Transverse colon (tissue), 4 donors: ENCODE measurements at places on chromosomes 6 and 20. TPM values are rescaled to one million over a fixed set of nuclear protein-coding genes. Genes with fewer than 3 reads are reported as not detected.

DNA sequence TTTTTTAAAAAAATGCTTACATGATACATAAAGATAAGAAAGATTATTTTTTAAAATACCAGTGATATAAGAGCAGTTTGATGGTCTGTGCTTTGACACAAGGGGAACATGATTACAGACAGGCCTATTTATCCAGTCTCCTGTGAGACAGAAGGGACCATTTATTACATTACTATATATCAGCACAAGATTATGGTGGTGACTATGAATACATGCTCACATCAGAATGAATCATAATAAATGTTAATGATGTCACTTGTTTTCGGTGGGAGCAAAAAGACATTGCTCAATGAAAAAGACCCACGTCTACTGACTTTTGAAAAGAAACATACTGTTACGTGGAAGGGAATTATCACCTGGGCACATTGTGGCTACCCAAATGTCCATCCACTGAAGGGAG is 455.1 kb downstream of the CDC5L start:
- no peak for DNase-seq

The KCNQ2 gene
- total RNA-seq = not detected

GRCh38 chr6:13576017-13576416 is 1.6 kb downstream of the SIRT5 start:
- DNase-seq = no peak

The PPP1R16B gene
- total RNA-seq = 3.8 TPM

The BTN1A1 gene
- total RNA-seq = not detected

DNA sequence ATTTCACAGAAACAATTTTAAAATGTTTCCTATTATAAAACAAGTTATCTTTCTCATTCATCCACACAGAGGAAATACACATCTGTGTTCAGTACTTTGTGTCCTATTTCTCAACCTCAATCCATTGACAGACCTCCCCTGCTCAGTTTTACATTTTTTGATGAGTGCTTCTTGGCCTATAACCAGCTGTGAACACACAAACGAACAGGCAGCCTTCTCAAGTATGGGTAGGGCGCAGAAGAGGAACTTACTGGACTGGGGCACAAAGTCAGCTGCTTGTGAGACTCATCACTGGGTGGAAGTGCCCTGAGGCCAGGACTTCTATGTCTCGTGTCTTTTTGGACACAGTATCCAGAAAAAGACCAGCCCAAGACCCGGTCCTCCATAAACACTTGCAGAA is 2.8 kb downstream of the RPS6KA2 start:
- DNase-seq = no peak

- DNase-seq = no peak
Measured at GRCh38 chr6:167236239-167236571, 54.9 kb upstream of the UNC93A start.

- no peak for DNase-seq
Measured at GRCh38 chr6:1079525-1079924, 232.4 kb upstream of the FOXQ1 start.

DNA sequence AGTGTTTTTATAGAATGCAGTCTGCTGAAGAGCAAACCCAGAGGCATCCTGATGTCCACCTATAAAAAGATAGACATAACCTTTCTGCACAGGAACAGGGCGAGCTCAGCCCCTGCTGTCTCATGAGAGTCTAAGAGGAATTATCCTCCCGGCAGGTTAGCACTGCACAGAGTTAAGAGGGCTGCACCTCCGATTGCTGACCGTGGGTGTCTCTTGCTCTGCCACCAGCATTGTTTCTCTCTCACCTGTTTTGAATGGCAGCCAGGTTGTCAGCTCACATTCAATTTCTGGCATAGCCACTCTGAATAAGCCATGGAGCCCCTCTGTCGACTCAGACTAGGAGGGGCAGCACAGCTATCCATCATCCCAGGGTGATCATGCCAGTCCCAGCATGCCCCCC is 211.2 kb downstream of the PHACTR1 start:
- no peak for DNase-seq

The GHRH gene
- total RNA-seq = not detected

- DNase-seq = no peak
Measured at GRCh38 chr6:135012349-135012748, 42.3 kb downstream of the HBS1L start.

GRCh38 chr6:135251498-135252441 is 70.7 kb downstream of the MYB start:
- peak; percentile 74 for DNase-seq

The CLPSL2 gene
- total RNA-seq = not detected

GRCh38 chr6:70839286-70840266 is 117.3 kb downstream of the B3GAT2 start:
- DNase-seq = no peak

The UBD gene
- total RNA-seq = 8.4 TPM

DNA sequence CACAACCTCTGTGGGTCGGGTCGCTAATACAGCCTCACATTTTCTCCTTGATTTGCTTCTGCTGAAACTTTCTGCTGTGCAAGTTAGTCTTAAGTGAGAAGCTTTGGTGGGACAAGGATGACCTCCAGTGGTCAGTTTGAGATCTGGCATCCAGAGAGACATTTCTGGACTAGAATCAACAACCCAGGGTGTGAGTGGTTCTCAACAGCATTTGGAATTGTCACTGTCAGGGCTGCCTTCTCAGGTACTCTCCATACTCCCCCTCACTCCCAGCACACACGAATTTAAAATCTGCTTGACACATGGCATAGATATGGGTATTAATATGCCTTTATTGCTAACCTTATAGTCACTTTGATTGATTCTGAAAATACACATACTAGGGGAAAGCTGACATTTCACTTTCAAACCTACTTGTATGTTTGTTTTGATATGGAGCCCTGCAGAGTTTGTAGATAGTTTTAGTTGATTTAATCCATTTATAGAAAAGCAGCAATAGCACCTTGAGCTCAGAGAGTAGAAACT is 13.2 kb downstream of the OTOR start:
- peak; percentile 36 for DNase-seq

The PXDC1 gene
- 85.4 TPM for total RNA-seq

DNA sequence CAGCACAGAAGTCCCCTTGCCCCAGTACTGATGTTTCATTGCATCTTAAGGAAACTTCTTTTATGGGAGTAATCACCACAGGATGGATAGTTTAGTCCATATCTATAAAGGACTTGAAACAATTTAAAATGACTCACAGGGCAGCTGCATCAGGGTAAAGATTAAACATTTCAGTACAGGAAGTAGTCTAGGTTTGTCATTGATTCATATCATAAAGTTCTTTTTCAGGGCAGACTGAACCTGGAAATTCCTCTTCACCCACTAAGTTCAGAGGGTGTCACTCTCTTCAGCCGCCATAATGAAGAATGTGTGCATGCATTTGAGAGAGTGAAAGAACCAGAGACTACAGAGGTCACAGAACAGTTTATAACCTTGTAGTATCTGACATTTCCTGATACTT is 296.3 kb upstream of the JAG1 start:
- DNase-seq = no peak

DNA sequence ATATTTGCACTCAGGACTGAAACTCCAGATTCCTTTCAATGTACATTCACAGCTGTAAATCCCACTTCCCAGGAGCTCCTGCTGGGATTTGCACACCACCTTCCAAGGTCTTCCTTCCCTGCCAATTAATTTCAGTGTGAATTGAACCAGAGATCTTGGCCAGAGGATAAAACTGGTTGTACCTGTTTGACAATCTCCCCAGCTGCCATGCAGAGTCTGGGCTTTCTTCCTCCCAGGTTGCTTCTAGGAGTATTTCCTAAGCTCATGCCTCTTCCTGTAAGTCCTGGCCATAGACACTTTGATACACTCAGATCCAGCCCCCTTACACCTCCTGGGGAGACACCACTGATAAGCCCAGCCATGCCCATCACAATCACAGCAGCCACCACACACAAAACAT is 15.6 kb downstream of the MAFB start:
- no peak for DNase-seq

- no peak for DNase-seq
Measured at GRCh38 chr6:15588971-15589634, 73.7 kb downstream of the DTNBP1 start.

DNA sequence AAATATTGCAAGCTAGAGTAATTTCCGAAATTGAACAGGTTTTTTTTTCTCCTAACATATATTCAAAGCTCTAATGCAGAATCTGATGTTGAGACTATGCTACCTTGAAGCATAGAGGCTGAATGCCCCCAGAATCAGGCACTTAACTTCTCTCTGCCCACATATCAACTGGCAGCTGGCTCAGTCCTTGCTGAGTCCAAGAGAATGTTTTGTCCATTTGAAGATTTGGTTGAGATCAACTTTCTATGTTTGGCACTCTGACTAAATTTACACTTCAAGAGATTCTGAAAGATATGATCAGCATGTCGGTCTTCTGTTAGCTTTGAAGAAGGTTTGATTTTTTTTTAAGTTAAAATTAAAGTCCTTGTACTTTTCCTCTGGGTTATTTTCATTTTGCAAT is 1298.1 kb downstream of the EPHA7 start:
- no peak for DNase-seq

- no peak for DNase-seq
Measured at GRCh38 chr6:119764927-119765681, 415.5 kb upstream of the MAN1A1 start.

The HLA-DRA gene
- 202 TPM for total RNA-seq

GRCh38 chr6:152271776-152272464 is 365.2 kb downstream of the SYNE1 start:
- peak; percentile 21 for DNase-seq

DNA sequence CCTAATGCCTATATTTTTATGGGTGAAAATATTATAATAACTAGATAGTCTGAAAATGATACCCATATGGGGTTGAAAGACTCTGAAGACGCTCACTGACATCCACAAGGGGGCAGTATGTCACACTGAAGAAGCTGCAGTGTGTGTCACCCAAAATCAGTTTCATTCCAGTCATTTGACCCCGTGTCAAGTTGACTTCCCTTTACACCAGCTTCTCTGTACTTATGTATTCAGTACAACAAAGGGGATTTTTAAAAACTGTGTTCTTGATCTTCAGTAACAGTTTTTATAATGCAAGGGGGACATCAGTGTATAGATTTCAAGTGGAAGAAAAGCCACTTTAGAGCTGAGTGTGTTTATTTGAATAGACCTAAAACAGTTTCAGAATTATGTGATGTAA is 19.3 kb downstream of the FAXC start:
- peak; percentile 57 for DNase-seq

The C20orf141 gene
- total RNA-seq = not detected

DNA sequence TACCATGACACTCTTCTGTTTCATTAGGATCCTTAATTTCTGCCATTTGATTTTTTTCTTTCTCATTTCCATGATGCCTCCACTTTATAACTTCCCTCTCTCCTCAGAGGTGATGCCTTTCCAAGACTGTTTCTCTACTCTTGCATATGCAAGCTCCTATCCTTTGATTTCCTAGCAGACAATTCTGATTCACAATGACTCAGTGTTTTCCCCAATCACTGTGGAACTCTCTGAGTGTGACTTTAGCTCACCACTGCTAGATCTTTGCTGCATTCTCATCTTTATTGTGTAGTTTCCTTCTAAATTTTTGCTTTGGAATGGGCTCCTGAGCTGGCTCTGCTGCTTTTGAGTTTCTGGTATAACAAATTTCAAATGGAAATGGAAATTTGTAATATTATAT is 184.9 kb downstream of the TINAG start:
- DNase-seq = no peak

DNA sequence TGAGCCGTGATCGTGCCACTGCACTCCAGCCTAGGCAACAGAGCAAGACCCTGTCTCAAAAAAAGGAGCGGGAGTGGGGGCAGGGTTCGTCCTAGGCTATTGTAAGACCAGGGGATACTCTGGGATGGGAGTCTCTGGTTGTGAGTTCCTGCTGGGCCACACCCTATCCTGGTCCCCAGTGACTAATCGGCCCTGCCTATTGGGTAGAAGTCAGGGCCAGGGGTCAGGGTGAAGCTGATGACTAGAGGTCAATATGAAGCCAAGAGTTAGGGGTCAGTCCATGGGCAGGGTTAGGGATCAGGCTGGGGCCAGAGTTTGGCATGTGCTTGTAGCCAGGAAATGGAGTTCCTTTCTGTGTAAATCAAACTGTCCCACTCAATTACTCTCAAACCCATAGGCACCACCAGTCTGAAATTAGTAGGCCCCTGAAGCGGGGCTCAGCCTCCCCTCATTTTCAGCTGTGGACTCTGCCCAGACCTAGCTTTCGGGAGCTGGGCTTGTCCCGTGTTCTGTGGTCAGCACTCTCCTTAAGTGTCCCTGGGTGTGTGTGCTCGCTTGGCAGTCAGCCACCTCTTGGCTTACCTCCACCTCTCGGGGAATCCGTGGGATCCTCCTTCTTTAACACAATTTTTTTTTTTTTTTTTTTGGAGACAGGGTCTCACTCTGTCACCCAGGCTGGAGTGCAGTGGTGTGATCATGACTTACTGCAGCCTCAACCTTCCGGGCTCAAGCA is 1.8 kb downstream of the HSPA12B start:
- DNase-seq = peak; percentile 46

The SPDEF gene
- total RNA-seq = 28.3 TPM

DNA sequence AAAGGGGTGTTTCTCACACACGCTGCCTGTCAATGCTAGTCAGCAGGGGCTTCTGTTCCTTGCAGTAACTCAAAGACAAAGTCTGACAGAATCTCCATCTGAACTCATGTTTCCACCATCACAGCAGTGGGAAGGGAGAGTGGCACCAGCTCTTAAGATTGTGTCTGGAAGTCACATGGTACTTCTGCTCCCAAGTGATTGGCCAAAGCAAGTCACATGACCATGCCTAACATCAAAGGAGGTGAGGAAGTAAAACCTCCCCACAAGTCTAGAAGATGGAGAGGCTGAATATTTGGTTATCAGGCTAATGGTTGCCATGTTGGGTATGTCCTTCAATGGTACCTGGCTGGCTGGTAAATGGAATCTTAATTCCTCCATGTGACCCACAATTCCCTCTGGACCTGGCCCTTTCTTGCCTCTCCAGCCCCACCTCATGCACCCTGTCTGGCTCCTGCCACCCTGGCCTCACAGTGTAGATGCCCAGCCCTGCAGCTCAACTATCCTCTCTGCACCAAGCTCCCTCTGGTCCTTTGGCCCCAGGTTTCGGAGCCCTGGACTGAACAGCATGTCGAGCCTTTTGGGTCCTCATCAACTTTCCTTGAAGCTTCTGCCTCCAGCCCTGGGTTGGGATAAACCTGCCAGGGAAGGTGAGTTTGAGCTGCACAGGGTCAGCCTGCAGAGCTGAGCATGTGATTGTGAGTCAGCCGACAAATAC is 51.0 kb upstream of the PMEPA1 start:
- DNase-seq = no peak

The DEF6 gene
- 24.5 TPM for total RNA-seq

DNA sequence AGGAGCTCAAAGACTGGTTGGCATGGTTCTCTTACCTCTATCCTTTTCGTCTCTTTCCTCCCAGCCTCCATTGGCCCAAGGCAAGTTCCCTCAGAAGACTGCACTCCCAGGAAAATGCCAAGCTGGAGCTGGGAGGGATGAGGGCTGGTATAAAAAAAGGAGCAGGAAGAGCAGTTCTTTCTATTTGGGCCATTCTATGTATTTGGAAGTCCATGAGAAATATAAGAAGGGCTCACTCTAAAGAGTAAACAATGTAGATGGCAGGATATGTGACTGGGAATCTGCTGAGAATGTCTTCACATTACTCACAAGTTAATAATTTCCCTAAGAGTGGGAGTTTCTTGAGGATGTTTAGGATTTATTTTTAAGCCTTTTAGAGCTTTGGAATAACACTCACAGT is 36.6 kb upstream of the ADTRP start:
- no peak for DNase-seq

GRCh38 chr20:46324960-46325703 is 16.8 kb upstream of the CDH22 start:
- no peak for DNase-seq

The SRXN1 gene
- total RNA-seq = 26.2 TPM
